ENCODE measurements at places on chromosomes 4 and X.

DNA sequence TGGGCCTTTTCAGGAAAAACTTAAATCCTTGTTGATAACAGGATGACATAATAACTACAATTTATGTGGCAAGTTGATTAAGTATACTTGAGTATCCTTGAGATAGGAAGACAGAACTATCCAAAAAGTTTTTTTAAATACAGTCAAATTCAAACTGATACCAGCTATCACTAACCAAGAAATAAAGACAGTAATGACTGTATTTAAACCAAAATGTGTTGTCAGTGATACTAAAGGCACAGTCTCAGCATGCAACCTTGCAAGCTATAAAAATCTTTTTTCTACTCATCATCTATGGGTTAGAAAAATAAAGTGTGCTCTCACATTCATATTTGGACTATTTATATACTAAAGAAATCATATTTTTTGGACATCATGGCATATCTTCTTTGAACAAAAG lies 64.7 kb downstream of the PAPSS1 start:
- DNase-seq: no peak

- DNase-seq: no peak
Observed at GRCh38 chr4:21947791-21948346, 703 bp downstream of the KCNIP4 start.

GRCh38 chrX:150569155-150569477 lies 695 bp downstream of the MTM1 start:
- DNase-seq: no peak

DNA sequence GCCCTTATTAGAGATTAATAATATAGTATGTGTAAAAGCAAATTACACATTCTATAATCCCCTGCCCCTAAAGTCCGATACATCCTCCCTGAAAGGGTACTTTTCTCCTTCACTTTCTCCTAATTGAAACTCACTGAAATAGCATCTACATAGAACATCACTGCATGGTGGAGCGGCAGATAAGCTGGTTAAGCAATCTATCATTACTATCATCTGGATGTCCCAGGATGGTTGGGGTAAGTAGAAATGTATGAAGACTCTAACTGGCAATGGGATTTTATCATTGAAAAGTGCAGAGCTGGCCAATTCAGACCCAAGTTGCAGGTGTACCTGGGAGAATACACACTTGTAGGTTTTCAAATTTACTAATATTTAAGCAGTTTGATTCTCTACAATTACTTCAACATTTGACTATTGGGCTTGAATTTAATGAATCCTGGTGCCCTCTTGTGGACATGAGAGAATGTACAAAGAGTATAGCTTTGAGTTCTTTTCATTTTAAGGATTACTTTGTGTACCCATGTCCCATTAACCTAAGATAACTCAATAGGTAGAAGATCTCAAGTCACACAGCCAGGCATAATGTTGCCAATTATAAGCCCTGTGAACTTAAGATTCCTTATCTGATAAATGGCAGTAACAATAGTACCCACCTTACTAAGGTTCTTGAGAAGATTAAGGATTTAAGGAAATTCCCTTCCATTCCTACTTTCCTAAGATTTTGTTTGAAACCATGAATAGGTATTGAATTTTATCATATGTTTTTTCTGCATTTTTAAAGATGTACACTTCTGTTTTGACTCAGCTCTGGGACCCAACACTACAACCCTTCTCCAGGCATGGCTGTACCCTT lies 69.8 kb downstream of the SHROOM3 start:
- DNase-seq: no peak

GRCh38 chr4:176187624-176188023 lies 7.8 kb downstream of the SPATA4 start:
- DNase-seq: no peak

DNA sequence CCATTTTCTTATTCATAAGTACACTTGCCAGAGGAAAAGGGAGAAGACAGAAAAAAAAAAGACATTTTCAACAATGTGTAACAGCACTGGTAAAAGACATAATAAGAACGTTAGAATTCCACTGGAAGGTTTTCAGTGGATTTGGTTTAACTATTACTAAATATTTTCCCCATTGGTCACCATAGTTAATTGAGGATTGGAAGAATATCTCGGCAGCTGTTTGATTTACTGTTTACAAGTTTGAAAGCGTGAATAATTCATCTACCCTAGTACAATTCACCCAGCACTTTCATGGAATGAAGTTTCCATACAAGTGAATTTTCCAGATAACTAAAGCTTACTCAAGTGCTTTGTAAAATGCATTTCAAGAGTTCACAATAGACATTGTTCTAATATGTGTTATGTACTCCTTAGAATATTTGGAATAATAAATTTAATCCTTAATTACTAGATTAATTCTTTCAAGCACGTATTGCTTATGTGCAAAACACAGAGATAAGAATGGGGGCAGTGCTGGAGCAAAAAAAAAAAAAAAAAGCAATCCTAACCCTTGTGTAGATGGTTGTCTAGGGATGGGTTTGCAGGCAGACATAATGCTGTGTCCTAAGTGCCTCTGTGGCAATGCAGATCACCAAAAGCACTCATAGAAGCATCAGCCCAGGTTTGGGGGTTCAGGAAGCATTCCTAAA lies 57.1 kb downstream of the ENPEP start:
- no peak for DNase-seq

DNA sequence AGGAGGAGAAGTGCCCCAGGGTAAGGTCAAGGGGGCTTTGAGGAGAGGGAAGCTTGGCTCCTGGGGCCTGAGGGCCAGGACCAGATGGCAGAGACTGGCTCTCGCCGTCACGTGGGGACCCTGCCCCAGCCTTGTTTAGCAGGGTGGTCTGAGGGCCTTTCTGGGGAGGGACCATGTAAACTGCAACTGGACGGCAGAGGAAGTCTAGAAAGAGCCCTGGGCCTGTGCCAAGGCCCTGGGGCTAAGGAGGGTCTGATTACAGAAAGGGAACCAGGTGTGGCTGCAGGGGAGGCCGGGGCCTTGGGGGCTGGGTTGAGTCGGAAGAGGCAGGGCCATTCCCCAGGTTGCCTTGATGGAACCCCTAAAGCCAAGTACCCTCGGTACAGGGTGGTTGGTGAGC lies 1.8 kb upstream of the HGFAC start:
- no peak for DNase-seq

- no peak for DNase-seq
Observed at GRCh38 chr4:94284889-94285288, 57.7 kb downstream of the HPGDS start.

- no peak for DNase-seq
Observed at GRCh38 chrX:127726227-127726626, 326.0 kb downstream of the ACTRT1 start.

- no peak for DNase-seq
Observed at GRCh38 chrX:120147537-120147936, 10.9 kb upstream of the RHOXF2 start.

GRCh38 chr4:111399623-111400022 lies 745.6 kb upstream of the FAM241A start:
- DNase-seq: peak; percentile 8

DNA sequence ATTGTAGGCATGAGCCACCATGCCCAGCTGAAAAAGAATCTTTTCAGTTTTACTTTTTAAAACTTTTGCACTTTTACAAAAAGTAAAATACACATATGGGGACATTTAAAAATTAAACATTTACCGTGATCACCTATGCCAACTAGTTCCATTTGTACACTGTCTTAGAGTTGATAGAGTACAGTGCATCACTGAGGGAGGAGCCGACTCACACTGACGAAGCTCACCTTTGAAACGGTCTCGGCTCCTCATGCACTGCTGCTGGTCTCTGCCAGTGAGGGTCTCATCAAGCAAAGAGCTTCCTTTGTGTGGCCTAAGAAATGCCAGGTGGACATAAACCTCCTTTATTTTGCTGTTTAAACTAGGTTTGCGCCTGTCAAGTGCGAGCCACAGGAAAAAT lies 50.0 kb downstream of the GRK4 start:
- no peak for DNase-seq

- DNase-seq: no peak
Observed at GRCh38 chr4:36206603-36207311, 37.6 kb downstream of the ARAP2 start.

- DNase-seq: no peak
Observed at GRCh38 chr4:178808106-178808505, 1365.9 kb upstream of the AGA start.

DNA sequence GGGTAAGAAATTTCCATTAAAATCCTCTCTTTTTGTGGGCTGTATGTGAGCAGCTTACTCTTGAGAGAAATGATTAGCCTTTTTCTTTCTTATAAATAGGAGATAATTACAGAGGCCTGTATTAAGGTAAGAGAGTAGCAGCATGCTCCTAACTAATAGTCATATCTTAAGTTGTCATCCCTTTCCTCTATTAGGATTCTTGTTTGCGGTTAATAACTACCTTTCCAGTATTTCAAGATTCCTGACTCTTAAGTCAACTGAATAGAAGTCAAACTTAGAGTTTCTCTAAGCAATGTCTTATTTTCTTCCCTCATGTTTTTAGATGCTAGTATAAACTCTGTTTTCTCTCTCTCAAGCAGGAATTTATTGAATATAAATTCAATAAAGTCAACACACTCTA lies 139.9 kb upstream of the GPRIN3 start:
- no peak for DNase-seq

GRCh38 chr4:12778191-12778590 lies 705.9 kb downstream of the RAB28 start:
- no peak for DNase-seq

- no peak for DNase-seq
Observed at GRCh38 chr4:13985837-13986236, 358.3 kb upstream of the BOD1L1 start.

DNA sequence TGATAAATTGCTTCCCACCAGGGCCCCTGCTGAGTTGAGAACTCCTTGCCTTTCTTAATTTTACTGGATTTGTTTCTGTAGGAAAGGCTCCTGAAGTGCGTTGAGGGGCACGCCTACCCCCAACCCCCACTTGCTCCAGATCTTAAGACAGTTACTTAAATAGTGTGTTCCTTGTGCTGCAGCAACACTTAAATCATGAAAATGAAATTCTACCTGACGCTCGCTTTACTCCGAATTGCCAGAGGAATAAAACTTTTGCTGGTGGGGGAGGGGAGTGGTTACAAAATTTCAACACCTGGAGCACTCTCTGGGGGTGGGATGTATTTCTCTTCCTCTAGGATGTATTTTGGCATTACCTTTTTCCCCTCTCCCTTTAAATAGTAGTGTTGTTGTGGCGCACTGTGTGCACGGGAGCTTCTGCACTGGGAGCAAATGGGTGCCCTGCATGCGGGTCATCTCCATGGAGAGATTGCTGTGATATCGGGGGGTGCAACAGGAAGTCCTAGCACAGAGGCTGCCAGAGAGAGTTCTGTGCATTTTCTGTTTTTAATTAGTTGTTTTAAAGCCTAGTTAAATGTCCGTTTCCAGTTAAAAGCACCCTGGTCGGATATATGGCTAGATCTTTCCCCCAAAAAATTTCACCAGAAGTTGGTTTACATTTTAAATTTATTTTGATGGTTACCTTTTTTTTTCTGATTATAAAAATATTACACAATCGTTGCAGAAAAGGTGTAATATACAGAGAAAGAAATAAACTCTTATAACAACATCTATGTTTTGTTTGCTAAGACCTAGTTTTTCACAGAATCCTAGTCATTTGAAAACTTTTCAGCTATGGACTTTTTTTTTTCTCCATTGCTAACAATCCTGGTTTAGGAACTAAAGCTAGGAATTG lies 207.7 kb downstream of the SOWAHB start:
- no peak for DNase-seq

GRCh38 chrX:152614791-152615190 lies 22.9 kb upstream of the GABRQ start:
- DNase-seq: no peak

DNA sequence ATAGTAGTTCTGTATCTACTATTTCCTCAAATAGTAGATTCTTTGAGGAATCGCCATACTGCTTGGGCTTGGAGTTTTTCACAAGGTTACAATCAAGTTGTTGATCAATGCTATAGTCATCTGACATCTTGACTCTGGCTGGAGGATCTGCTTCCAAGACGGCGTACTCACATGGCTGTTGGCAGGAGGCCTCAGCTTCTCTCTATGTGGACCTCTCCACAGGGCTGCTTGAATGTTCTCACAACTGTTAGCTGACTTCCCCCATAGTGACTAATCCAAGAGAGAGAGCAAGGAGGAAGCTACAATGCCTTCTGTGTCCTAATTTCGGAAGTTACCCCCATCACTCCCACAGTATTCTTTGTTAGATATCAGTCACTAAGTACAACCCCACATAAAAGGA lies 10.3 kb downstream of the EGFL6 start:
- no peak for DNase-seq

DNA sequence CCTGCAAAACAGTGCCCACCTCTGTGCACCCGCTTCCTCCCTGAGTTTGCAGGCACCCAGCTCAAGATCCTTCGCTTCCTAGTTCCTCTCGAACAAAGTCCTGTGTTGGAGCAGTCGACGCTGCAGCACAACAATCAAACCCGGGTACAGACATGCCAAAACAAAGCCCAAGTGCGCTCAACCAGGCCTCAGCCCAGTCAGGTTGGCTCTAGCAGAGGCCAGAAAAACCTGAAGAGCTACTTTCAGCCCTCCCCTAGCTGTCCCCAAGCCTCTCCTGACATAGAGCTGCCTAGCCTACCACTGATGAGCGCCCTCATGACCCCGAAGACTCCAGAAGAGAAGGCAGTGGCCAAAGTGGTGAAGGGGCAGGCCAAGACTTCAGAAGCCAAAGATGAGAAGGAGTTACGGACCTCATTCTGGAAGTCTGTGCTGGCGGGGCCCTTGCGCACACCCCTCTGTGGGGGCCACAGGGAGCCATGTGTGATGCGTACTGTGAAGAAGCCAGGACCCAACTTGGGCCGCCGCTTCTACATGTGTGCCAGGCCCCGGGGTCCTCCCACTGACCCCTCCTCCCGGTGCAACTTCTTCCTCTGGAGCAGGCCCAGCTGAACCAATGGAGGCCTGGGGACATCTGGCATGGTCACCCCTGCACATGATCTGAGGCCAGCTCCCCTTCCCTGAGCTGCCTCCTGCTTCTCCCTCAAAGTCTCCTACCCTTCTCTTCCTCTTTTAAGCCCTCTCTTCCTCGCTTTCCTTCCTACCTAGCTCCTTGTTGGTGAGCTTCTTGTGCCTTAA lies 6.9 kb downstream of the APEX2 start:
- DNase-seq: no peak

- no peak for DNase-seq
Observed at GRCh38 chr4:10096201-10096977, 20.2 kb downstream of the WDR1 start.

DNA sequence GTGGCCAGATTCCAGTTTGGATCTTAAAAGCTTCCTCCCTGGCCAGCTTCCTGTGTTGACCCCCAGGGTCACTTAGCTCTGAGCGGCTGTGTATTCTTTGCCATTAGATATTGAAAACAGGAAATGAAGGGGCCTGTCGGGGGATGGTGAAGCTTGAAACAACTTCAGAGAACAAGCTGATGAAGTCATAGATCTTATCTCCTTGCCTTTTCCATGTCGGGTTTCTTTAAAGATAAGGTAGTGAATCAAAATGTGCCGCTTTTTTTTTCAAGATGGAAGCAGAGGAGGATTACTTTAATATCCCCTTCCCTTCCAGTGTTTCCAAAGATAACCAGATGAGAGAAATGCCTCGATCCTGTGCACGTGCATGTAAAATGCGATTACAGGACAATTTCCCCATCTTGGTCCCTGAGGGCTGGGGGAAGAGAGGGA lies 508.5 kb downstream of the MID1IP1 start:
- DNase-seq: no peak

Data from NCI-H2081 treated with DMSO at 0.1 percent for 48 hours (cell line).